Stimulated activated CD8-positive, alpha-beta memory T cell treated with anti-CD3 and anti-CD28 coated beads, Interleukin-4, amount 100 ng/mL, for 4 hours (primary cell): ENCODE measurements at places on chromosomes 3 and 15.

GRCh38 chr15:31296219-31296645 is 30.4 kb upstream of the KLF13 start:
- DNase-seq = no peak

DNA sequence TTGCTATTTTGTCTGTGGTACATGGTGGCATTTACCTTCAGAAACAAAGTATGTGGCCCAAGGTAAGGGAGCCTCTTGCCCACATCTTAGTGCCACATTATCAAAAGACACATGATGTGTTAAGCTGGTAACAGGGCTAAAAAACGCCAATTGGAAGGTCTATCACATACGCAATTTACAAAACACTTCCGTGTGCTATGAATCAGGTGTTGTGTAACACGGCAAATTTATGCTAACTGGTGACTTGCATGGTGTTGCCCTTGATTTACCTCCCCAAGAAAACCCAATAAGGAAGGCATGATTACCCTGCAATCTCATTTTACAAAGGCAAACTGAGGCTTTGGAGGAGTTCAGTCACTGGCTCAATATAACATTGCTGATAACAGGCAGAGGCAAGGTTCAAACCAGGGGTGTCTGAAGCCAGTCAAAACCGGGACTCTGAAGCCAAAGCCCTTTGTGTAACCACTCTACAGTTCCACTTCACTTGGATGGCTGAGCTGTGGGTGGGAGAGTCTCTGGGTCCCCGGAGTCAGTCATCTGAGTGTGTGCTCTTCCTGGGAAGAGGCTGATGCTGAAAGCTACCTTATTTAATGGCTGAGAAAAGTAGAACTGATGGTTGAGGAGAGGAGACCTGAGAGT is 103.9 kb upstream of the BCL6 start:
- DNase-seq = no peak

GRCh38 chr3:54424292-54424691 is 301.9 kb downstream of the CACNA2D3 start:
- DNase-seq = no peak

DNA sequence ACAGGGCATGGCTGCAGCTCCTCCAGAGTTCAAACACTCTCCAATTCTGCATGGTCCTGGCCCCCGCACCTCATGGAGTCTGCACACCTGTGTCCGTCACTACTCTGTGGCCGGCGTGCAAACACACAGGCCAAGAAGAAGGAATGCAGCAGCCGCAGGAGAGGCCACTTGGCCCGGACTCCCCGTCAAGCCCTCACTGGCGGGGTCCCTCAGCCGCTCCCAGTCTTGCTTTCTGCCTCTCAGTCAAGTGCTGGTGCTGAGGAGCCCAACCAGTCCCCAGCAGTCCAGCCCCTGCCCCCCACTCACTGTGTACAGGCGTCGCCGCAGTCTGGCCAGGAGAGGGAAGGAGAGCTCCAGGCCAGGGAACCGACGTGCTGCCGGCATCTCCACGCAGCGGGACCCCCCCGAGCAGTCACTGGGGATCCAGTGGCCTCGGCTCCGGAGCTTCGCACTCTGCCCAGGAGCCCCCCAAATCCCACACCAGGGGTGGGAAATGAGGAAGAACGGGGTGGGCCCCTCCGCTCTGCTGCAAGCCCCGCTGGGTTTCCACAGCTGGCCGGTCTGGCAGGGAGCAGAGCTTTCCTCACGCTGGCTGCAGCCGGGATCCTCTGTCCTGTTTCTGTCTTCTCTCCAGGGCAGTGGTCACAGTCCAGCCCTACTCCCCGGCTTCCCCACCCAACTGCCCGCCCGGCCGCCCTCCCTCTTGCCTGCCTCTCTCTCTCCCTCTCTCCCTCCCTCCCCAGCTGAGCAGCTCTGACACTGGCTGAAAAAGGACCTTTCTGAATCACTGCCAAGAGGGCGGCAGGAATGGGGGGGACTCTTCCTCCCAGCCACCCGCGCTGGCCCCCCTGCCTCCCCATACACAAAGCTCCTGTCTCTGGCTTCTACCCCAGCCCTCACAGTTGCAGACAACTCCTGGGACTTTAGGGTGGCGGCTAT is 16.0 kb downstream of the TNK2 start:
- no peak for DNase-seq

DNA sequence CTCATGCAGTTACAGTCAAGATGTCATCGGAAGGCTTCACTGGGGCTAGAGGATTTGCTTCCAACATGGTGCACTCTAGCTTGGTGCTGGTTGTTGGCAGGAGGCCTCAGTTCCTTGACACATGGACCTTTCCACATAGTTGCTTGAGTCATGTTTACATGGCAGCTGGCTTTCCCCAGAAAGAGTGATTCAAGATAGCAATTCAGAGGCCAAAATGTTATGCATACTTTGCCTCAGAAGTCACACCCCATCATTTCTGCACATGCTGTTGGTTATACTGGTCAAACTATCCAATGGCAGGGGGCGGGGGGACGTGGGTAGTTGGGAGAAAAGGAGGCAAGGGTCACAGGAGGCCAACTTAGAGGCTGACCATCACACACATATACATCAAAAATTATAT is 58.7 kb downstream of the FOXB1 start:
- no peak for DNase-seq

DNA sequence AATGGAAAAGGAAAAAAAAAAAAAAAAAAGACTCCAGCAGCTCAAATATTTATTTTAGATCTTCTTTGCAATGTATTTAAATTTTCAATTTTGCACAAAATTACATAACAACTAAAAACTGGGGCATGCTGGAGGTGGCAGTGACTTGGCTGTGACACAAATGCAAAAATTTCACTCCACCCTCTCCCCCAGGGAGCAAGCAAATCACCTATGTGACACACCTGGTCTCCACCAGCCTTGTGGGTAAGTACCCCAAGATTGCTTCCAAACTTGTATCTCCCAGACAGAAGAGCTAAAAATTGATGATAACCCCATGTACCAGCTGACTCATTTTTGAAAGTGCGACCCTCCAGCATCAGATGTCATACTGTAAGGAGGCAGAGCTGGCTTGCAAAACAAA is 32.0 kb downstream of the UBE3A start:
- DNase-seq = no peak

GRCh38 chr15:63888146-63888545 is 54.4 kb upstream of the HERC1 start:
- no peak for DNase-seq

DNA sequence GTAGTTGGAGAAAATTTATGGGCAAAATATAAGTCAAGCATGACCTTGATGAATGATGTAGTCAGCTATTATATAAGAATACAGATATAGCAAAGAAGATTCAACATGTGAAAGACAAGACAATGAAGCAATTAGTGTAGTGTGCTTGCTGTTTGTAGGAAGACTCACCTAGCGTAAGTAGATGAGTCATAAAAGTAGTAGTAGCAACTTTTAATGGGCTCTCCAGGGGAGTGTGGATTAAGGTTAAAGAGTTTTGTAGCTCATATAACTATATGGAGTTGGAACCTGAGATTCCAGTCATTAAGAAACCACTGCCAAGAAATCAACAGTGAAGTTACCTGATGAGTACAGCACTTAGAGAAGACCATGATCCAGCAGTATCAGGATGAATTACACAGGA is 444.7 kb upstream of the CNTN3 start:
- no peak for DNase-seq

DNA sequence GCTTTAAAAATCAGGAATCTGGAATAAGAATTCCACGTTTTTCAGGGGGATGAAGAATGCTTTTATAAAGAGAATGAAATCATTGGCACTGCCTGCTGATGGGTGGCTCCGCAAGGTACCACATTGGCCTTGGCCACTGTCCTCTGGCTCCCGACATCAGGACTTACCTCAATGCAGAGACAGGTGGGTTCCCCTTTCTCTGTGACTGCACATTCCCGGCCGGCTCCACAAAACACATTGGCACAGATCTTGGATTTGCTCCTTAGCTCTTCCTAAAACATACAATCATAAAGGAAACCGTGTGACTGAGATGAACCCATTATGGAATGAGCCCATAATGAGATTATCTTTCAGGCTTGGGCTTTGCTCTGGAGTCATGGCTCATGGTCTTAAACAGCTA is 35.0 kb downstream of the FSTL1 start:
- DNase-seq = no peak
